Karpas-422 (cell line): ENCODE measurements at places on chromosomes 13 and 19.
A peak's percentile ranks its signal among the peaks of the same experiment; 100 is the strongest.

DNA sequence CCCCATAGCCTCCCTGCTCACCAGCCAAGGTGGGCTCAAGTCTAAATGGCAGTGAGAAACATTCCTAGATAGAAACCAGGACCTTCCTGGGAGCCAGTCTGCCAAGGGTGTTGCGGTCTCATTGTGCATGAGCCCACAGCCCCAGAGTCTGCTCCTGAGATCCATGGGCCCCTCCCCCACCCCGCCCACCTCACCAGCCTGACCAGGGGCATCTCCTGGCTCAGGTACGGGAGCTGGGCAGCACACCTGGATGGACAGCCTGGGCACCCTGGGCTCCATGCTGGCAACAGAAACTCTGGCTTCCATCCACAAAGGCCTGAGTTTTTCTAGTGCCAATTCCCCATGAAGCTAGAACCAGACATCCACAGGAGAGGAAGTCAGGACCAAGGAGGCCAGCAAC lies 65.6 kb downstream of the RAB20 start:
- no peak for DNase-seq

DNA sequence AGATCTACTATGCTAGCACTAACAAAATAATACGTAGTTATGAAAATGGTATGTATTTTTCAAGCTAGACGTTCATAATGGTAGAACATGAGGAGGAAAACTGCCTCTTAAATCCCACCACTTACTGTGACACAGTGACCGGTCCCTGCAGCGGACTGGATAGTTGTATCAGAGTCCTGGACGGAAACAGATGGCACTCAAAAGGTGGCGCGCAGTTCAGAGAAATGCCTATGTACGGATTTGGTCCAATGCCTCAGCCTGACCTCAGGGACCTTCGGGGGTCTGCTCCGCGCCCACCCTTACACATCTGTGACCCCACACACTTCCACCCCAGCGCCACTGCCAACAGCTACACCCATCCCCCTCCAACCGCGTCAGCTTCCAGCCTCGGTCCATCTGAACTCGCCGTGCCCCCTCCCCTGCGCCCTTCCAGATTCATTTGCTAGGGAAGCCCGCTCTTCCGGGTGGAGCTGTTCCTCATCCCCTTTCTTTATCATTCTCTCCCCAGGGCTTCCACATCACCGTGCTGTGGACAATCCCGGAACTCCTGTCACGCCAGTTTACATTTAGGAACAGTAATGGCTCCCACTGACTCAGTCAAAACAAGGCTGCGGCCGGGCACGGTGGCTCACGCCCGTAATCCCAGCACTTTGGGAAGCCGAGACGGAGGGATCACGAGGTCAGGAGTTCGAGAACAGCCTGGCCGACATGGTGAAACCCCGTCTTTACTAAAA lies 792 bp upstream of the LENG8 start:
- DNase-seq: peak; percentile 72

GRCh38 chr13:113001241-113002140 lies 32.5 kb downstream of the MCF2L start:
- DNase-seq: no peak

GRCh38 chr19:2047076-2047448 lies 4.0 kb downstream of the MKNK2 start:
- no peak for DNase-seq

DNA sequence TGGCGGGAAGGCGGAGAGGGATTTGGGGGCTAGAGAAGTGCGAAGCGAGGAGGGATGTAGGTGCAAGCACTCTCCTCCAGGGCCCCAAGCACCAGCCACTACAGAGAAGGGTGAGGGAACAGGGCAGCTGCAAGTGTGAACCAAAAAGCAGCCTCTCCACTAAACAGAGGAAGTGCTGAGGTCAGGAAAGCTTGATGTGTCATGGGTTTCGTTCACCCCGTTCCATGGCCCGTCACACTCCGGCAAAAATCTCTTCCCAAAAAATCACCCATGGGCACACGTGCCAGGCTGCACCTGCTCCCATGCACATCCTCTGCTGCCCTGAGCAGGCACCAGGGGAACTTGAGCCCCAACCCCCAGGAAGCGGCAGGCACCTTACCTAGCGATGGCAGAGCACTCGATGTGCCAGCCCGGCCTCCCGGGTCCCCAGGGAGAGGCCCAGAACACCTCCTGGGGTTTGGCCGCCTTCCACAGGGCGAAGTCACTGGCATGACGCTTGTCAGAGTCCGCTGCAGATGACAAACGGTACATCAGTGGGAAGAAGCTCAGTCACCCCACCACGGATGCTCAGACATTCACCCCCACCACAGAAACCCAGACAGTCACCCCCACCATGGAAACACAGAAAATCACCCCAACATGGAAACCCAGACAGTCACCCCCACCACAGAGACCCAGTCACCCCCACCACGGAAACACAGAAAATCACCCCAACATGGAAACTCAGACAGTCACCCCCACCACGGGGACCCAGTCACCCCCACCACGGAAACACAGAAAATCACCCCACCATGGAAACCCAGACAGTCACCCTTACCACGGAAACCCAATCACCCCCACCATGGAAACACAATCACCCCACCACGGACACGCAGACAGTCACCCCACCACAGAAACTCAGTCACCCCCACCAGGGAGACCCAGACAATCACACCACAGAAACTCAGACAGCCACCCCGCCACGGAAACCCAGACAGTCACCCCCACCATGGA lies 29.0 kb downstream of the CARS2 start:
- peak; percentile 76 for DNase-seq

DNA sequence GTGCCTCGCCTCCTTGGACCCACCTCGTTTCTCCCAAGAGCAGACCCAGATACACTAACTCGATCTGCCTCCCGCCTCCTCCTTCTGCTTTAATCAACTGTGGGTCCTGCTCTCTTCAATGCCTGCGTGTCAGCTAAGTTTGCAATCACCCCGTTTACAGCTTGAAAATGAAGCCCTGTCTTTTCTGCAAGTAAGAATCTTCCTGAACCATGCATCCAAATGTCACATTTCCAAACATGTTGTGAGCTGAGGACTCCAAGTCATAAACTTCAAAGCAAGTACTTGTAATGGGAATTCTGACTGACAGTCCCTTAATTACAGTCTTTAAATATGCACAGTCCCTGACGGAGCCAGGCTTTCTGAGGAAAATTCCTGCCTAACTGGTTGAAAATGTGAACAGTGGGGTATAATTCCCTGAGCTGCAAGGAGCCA lies 154.9 kb upstream of the UQCRFS1 start:
- DNase-seq: no peak

GRCh38 chr19:6060600-6061375 lies 49.5 kb downstream of the RFX2 start:
- no peak for DNase-seq

DNA sequence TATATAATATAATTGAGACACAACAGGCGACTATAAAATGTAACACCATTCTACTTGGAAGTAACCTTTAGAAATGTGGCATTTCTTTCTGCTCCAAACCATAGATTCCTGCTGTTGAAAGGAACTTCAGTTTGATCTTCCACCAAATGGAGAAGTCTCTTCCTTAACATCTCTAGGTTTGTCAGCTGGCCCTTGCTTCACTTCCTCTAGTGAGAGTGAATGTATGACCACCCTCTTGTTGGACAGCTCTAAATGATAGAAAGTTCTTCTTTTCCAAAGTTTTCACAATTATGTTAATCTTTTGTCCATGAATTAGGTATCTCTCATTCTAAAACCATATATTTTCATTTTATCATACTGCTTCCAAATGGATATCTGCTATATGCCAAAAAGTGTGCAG lies 13.8 kb upstream of the COG6 start:
- DNase-seq: no peak

- no peak for DNase-seq
These were observed 41.3 kb downstream of the NWD1 start for GRCh38 chr19:16760990-16761389.

DNA sequence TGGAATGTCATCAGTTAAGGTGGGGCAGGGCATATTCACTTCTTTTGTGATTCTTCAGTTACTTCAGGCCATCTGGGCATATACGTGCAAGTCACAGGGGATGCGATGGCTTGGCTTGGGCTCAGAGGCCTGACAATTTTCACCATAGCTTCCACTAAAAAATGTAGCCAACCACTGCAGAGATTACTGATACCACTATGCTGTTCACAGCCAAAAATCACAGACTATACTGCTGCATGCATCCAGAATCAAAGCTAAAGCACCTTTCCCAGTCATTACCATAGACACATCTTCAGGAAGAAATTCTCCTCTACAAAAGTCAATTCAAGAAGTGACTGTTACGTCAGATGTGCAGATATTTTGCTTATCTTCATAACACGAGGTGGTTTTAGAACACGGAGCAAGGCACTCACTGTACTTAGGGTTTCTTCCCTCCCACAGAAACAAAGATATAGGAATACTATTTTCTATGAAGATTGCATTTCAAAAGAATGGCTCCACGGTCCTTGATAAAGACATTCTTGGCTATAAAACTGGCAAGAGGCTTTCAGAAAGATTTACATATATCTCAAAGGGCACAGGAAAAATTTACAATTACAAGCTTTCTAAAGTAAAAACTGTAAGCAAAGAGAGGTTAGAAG lies 1556.6 kb upstream of the PRR20A start:
- DNase-seq: no peak

GRCh38 chr13:21458451-21458812 lies 671 bp downstream of the ZDHHC20 start:
- peak; percentile 85 for DNase-seq

DNA sequence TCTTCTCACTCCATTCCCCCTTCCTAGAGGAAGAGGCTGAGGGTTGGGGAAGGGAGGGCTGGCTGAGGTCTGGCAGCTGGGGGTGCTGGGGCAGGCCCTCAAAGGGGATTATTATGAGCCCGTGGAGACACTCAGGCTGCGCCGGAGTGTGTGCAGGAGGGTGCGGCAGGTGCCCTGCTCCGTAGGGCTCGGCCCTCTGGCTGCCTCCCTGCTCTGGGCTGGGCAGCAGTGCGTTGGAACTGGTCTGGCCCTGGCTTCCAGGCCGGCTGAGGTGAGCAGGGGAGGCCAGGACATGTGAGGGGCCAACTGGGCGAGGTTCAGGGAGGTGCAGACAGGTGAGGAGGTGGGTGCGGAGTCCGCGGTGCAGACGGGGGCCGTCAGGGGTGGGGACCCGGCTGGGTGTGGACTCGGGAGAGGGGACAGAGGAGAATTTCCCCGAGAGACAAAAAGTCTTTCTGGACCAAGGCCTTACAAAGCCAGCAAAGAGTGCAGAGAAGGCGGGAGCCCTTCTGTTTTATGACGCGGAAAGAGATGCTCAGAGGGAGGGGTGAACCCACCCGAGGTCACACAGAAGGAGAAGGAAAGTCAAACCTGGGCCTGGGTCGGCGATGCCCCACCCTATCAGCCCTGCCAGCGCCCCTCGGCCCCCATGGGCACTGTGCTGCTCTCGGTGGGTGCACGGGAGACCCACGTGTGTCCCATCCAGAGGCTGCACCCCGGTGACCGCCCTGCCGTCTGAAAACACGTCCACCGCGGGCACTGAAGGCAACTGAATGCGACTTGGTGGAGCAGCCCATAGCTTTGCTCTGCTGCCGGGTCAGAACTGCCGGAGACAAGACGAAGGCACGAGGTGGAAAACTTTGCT lies 31.0 kb downstream of the PIP5K1C start:
- DNase-seq: no peak

GRCh38 chr19:47130120-47130588 lies 481 bp upstream of the SAE1 start:
- no peak for DNase-seq

GRCh38 chr19:46861691-46862502 lies 1.1 kb downstream of the ARHGAP35 start:
- peak; percentile 60 for DNase-seq

DNA sequence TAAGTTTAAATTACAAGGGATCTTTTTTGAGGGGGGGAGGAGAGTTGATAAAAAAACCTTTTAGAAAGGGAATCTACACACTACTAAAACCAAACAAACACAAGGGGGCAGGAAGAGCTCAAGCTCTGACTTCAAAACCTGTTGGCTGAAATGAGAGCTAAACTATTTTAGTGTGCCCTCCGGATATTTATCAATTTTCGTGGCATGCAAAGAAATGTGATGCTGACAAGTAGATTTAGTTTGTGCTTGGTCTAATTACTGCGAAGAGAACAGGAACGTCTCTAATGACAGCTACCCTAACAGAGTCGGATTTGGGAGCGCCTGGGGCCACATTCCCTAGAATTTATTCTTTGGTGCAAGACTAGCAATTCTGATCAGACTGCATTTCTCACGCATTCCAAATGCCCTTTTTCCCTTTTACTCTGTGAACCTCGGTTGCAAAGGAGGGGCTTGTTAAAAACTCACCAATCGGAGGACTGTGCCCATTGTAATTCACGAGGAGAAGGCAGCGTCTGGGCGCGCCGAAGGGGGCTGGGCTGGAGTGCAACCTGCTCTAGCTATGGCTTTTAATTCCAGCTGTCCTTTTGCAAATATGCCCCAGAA lies 802 bp upstream of the FREM2 start:
- no peak for DNase-seq

DNA sequence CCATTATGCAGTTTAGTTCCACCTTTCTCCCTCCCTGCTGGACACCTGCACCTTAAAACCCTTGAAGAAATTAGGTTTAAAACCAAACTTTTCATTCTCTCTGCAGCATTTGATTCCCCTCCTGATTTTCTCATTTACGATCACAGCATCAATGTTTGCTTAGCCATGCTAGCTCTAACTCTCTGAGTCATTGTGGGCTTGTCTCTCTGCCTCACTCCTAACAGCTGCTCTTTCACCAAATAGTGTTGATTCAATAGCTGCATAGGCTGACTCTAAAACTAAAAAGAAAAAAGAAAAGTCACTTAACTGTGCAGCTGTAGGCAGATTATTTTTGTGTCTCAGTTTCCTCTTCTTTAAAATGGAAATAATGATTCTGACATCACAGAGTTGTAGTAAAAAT lies 1124.9 kb downstream of the DIAPH3 start:
- DNase-seq: no peak

GRCh38 chr19:34332027-34332760 lies 32.8 kb upstream of the GPI start:
- no peak for DNase-seq

GRCh38 chr13:90321281-90321931 lies 1026.1 kb upstream of the MIR17HG start:
- DNase-seq: no peak

- no peak for DNase-seq
These were observed 106.2 kb downstream of the SHISA2 start for GRCh38 chr13:25945596-25945995.

DNA sequence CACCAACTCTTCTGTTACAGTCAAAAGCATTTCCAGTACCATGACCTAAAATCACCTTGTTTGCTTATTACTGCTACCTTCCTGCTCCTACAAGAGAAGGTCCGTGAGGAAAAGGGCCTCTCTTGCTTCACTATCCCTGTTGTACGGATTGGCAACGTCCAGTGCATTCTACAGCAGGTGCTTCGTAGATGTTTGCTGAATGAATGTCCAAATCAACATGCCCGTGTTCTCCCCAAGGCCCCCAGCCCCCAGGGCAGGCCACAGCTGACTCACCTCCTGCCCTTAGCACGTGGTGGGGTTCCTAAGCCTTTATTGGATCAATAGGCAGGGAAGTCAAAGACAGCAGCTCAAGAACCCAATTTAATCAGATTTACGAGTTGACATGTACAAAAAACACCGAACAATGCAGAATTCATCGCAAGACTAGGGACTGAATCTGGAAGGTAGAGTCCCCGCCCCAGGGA lies 5.5 kb upstream of the NAPA start:
- DNase-seq: no peak
